ENCODE measurements at places on chromosomes 7 and 10.
A peak's percentile ranks its signal among the peaks of the same experiment; 100 is the strongest.

DNA sequence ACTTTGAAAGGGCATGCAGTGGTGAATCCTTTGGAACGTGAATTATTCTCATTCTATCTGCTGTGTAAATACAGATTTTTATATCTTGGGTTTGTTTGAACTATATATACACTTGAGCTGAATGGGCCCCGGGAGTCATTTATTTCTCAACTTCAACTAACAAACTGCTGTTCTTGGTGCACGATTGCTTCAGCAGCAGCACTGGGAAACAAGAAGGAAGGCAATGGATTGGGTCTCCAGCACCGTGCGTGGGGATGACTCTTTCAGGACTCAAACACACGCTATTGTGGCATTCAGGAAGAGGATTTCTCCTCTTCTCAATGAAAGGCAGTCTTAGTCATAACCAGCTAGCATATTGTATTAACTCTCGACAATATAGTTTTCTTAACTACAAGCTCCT lies 226.0 kb upstream of the NFE2L3 start:
- DNase-seq, result no peak

DNA sequence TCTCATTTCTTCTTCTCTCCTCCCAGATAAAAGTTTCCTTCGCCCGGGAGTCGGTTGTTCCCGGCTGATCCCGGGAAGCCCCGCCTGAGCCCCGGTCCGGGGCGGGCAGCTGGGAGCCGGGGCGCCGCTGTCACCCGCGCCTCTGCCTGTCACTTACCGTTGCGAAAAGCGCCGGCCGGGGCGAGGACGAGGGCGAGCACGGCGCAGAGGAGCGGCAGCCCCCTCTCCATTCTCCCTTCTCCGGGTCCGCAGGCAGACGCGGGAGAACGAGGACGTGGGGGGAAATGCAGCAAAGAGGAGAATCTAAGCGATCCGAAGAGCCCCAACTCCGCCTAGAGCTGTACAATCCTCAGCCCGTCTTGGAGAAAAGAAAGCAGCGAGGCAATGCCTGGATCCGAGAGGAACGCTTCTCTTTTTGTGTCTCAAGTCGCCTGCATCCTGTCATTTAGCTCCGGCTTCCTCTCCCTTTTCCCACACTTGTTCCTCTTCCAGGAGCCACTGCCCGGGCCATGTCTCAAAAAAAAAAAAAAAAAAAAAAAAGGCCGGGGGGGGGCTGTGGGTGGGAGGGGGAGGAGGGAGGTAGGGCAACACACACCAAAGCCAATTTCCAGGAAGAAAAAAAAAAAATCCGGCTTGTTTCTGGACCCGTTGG lies at the start of gene NRP1:
NRP1 (minus strand) TSS at position 515 of the 652 bp plus-strand sequence; CDS start at position 230, 285 bp downstream.
- peak; percentile 63 for DNase-seq

- no peak for DNase-seq
These were observed 67.0 kb upstream of the ITGB1 start for GRCh38 chr10:33025039-33025438.

- DNase-seq, result no peak
These were observed 158.6 kb upstream of the GDF10 start for GRCh38 chr10:47141349-47141748.

GRCh38 chr10:133139551-133140065 lies 20.4 kb upstream of the KNDC1 start:
- DNase-seq, result no peak

DNA sequence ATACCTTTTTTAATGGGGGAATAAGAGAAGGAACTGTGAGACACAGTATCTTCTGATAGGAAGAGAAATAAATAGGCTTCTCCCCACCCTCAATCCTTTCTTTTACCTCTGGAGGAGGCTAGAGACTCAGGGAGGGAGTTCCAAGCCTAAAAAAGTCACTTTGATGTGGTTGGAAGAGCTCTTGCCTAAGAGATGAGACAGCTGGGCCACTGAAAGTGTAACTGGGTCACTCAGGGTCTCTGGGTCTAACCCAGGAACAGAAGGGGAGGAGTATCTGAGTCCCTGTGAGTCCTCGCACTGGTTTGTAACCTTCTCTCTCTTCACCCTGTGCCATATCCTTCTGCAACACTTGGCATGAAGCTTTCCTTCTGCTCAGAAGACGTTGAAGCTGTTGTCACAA lies 222.9 kb upstream of the AGK start:
- no peak for DNase-seq

DNA sequence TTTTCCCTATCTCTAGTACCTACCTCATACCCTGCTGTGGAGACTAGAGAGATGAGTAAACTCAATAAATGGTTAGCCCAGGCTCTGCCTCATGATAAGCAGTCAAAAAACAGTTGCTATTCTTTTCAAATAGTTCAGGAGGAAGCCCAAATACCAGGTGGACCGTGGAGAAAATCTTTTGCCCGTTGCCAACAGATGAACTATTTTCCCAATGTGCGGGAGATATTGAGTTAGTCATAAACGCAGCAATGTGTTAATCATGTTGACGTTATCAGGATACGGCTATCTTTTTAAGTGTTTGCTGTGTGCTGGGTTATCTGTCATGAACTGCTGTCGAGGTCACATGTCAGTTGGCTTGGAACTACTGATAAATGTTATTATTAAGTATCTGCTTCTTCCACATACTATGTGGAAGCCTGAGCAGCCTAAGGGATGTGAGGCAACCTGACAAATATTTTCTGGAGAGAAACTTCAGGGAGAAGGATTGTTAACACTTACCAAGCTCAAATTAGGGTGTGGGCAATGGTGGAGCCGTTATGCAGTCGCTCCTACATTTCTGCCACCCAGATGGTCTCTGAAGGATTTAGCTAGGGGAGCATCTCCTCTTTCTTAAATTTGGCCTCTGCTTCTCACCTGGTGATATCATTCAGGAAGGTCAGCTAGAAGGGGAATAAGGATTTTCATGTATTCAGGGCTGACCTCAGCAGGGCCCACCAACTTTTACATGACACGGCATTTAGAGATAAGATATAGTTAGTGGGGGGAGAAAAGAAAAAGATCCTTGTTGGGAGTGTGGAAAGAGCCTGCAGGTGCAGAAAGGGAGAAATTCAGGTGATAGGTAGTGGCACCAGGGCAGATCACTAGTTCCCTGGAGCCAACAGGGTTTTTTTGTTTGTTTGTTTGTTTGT lies 33.5 kb upstream of the SLC26A3 start:
- no peak for DNase-seq

DNA sequence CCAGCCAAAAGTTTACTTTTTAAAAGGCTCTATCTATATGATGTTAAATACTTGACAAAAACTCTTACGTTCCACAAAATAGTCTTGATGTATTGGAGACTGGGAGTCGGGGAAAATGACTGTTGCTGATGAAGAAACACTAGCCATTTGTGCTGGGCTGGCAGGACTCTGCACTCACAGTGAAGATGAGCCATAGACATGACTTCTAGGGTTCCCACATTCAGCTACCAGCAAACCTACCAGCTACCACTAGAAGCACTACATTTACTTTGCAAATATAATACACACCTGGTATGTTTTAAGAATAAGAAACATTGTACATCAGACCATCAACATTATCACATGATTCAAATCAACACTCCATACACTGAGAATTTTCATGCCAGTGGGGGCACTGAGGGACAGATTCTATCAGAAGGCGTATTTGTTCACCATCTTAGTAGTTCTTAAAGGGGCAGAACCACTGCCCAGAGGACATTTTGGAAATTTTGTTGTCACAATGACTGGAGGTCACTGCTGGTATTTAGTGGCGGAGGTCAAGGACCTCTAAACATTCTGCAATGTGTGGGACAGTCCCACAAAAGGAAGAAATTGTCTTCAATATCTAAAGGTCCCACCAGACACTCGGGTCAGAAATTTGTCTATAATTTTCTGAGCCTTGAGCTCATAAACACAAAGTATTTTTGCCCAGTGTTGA lies 52.3 kb downstream of the PARD3 start:
- no peak for DNase-seq

DNA sequence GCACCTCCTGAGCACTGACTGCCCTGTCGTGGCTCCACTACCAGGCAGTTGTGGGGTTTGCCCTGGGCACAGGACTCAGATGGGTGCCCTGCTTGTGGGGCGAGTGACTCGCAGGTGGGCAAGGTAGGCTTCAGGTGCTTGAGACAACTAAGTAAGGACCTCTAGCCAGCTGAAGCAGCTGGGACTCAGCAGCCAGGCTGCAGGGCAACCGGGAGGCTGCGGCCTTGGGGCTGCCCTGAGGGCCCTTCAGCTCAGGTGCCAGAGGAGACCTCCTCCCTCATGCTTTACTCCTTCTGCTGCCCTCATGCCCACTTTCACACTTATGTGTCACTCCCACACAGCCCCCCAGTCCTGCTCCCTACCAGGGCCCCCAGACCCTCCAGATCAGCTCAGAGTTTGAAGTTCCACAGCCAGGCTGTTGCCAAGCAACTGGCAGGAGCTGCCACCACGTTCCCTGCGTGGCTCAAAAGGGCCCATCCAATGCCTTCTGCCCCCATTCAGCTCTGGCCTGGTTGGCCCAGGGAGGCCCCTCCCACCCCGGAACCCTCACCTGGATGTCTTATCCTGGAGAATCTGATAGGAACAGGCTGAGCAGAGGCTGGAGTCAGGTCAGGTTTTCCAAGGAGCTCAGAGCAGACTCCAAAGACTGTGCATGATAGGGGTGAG lies 10.0 kb downstream of the TLX1 start:
- DNase-seq, result no peak

- no peak for DNase-seq
These were observed 29.5 kb downstream of the CDK13 start for GRCh38 chr7:39979406-39980073.

DNA sequence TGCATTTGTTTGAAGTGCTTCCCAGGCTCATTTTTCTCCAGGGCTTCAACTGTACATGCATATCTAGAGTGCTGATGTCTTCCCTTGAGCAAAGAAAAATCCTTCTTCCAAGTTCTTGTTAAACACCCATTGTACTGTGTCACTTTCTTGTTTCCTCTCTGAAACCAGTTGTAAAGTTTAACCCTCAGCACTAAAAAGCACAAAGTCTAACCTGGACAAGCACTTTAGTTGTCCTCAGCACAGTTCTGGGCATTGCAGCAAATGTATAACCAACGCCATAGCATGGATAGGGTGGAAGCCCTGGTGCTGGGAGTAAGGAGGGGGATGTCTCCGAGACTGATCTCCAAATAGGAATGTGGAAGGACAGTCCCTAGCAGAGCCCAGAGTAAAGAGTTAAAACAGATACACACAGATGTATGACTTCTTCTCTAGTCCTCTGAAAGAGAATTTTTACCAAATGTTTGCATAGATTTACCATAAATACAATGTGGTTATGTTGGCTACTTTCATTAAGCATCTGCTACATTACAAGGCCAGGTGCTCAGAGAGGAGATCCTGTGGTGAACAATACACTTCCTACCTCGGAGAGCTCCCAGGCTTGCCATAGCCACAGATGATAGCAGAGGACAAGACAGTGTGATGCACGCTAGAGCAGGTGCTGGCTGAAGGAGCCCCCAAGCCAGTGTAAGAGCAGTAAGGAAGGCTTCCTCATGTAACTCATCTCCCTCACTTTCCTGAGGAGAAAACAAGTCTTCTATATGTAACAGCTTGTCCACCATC lies 57.0 kb downstream of the DNAJC12 start:
- no peak for DNase-seq

- no peak for DNase-seq
These were observed 214.0 kb downstream of the PTPRN2 start for GRCh38 chr7:158373476-158374133.

DNA sequence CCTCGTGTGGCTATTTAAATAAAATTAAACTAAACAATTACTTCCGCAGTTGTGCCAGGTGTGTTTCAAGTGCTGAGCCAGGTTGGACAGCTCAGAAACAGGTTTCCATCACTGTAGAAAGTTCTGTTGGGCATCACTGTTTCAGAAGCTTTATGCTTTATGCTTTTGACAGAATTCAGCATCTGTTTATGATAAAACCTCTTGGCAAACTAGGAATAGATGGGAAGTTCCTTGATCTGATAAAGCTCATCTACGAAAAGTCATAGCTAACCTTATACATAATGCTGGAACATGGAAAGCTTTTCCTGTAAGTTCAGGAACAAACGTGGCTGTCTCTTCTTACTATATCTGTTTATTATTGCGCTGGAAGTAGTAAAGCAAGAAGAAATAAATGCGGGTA lies 143.4 kb downstream of the DOCK1 start:
- no peak for DNase-seq
